Activated CD4-positive, alpha-beta T cell treated with anti-CD3 and anti-CD28 coated beads for 4 hours (primary cell): ENCODE measurements at places on chromosomes 12 and 14.

GRCh38 chr12:114976959-114977358 lies 293.0 kb upstream of the TBX3 start:
- DNase-seq = no peak

DNA sequence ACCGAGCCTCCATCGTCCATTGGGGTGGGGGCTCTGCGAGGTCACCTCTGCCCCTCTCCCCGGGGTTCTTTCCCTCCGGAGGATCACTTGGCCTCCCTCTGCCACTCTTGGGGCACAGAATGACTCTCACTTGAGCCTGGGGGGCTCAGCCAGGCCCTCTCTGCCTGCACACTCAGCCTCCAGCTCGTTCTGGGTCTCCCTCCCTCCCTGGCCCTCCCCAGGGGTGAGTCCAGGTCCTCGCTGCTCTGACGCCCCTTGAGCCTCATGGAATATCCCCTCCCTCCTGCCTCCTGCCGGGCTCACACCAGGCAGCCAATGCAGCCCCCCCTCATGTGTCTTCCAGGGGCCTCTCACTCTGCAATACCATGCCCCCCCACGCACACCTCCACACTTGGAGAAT lies 17.7 kb upstream of the SFSWAP start:
- DNase-seq = no peak

- peak; percentile 22 for DNase-seq
Observed at GRCh38 chr12:112381406-112381882, 787 bp downstream of the HECTD4 start.

GRCh38 chr12:43462080-43462479 lies 89.9 kb downstream of the ADAMTS20 start:
- DNase-seq = no peak

GRCh38 chr12:53051058-53051880 lies 1.4 kb downstream of the TNS2 start:
- no peak for DNase-seq

DNA sequence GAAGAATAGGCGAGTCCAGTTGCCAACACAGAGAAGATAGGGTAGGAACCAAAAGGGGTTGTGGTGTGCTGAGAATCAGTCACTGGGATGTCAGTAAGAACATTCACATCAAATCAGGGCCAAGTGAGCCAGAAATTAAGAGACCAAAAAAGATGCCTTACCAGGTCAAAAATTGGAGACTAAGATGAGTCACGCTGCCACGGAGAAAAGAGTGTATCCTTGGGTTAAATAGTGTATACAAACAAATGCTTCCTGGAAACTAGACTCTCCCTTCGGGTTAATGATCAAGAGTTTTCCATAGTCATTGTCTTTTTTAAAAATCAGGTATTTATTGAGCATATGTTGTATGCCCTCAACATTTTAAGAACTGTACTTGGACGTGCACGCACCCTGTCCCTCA lies 45.2 kb upstream of the BAZ1A start:
- no peak for DNase-seq

DNA sequence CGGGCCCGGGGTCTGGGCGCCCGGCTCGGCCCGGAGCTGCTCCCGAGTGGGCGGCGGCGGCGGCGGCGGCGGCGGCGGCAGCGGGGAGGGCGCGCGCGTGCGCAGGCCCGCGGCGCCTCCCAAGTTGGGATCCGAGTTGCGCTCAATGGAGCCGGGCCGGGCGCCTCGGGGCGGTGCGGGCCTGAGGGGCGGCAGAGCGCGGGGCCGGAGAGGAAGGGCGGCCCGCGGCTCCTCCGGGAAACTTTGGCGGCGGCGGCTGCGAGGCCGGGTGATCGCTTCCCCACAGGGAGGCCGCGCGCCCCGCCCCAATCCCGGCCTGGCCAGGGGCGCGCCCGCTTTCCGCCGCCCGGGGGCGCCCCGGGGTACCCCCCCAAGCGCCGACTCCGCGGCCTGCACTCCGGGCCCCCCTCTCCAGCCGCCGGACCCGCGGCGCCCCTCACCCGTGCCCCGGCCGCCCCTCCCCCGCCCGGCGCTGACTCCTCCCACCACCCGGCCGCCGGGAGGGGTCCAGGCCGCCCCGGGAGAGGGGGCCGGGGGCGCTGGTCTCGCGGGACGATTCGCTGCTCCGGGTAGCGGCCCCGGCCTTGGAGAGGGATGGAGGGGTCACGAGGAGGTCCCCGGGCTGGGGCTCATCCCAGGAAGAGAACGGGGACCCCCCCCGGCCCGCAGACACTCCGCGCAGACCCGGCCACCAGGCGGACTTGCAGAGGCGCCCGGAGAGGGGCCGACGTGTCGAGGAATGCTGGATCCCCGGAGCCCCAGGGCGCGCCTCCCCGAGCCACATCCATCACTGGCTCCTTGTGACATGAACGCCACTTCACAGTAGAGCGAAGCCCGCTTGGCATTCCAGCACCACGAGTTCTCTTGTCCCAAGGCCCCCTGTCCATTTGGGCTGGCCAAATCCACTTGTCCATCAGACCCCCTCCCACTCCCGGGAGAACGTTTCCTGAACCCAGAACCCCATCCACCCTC lies at the start of gene RILPL1:
TSS of gene RILPL1 (minus strand) at position 48 of the 972 bp plus-strand sequence. CDS start 237 bp downstream, outside the sequence.
- peak; percentile 51 for DNase-seq

GRCh38 chr12:131367983-131368667 lies 342.8 kb upstream of the SFSWAP start:
- DNase-seq = no peak

- DNase-seq = no peak
Observed at GRCh38 chr12:26264215-26264838, 69.0 kb downstream of the SSPN start.

GRCh38 chr14:77104393-77104792 lies 6.3 kb downstream of the CIPC start:
- DNase-seq = no peak

- DNase-seq = no peak
Observed at GRCh38 chr14:25406818-25407217, 356.9 kb upstream of the STXBP6 start.

- no peak for DNase-seq
Observed at GRCh38 chr12:25186038-25186787, 8.7 kb downstream of the DNAI7 start.

DNA sequence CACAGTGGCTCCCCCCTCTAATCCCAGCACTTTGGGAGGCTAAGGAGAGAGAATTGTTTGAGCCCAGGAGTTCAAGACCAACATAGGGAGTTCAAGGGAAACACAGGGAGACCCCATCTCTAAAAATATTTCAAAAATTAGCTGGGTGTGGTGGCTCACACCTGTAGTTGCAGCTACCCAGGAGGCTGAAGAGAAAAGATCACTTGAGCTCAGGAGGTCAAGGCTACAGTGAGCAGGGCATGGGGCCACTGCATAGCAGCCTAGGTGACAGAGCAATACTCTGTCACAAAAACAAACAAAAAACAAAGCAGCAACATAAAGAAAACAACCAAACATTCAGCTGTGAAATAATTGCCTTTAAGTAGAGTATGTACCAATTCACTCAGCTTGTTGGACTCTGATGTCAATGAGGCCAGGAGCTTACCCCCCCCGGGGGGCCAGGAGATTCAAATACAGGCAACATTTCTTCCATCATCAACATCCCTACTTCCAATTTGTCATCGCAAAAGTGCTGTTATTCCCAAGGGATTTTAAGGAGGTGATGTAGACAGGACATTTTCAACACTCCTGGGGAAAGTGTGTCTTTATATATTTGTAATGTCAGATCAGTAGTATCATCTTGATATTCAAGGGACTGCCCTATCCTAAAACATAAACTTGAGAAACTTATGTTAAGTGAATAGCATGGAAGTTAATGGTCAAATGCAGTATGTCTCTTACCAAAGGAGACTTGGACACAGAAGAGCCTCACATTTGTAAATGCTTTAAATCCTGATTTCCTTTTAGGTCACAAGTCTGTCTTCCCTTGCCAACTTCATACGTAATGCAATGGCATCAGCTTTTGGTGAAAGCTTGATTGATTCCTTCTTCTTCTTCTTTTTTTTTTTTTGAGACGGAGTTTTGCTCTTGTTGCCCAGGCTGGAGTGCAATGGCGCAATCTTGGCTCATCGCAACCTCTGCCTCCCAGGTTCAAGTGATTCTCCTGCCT lies 40.6 kb upstream of the AEBP2 start:
- DNase-seq = no peak
